Neuronal stem cell (in vitro differentiated cells): ENCODE measurements at places on chromosomes 6 and 20.

- DNase-seq, result no peak
Measured at GRCh38 chr6:161223646-161224045, 50.2 kb downstream of the AGPAT4 start.

DNA sequence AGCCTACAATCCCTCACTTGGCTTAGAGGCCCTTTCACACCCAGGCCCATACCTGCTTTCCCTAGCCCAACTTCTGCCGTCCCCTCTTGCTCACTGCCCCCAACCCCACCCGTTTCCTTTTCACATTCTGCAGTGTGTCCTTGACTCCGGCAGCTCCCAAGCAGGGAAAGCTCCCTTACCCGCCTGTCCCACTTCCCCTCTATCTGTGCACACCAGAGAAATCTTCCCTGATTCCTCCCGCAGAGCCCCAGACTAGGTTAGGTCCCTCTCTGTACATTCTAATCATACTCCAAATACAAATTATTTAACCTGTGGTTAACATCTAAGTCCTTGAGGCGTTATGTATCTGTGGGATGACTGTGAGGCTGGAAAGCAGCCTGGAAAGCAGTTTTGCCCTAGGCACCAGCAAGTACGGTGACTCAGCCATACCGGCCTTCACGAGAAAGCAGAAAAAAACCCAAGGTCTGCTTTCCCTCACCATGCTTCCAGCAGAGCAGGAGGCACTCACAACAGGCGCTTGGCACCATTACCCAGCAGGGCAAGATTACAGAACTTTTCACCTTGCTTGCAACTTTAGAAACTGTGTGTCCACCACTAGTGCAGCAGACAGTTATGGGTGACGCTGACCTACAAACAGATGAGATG is 22.3 kb downstream of the ELOVL5 start:
- no peak for DNase-seq

DNA sequence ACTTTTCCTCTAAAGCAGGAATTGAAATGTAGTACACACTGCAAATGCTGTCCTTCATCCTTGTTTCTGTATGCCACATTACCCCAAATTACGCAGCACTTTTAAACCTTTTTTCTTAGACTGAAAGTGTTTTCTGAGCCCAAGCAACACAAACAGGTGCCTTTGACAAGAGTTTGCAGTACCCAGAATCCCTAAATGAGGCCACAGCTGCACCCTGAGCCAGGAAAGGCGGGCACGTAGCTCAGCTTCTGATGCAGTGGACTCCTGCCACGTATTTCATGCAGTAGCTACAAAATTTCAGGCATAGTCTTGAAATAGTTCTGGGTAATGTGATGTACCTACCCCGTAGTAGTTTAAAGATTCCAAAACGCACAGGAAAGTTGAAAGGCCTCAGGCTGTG is 31.0 kb upstream of the CLDN20 start:
- DNase-seq, result no peak

GRCh38 chr20:50378170-50379000 is 131.8 kb upstream of the PTPN1 start:
- DNase-seq, result no peak

- no peak for DNase-seq
Measured at GRCh38 chr20:49308875-49309274, 31.0 kb upstream of the ZNFX1 start.

- DNase-seq, result no peak
Measured at GRCh38 chr20:12098421-12098820, 180.7 kb downstream of the BTBD3 start.

GRCh38 chr6:32960563-32960962 is 7.7 kb upstream of the HLA-DMA start:
- DNase-seq, result no peak

DNA sequence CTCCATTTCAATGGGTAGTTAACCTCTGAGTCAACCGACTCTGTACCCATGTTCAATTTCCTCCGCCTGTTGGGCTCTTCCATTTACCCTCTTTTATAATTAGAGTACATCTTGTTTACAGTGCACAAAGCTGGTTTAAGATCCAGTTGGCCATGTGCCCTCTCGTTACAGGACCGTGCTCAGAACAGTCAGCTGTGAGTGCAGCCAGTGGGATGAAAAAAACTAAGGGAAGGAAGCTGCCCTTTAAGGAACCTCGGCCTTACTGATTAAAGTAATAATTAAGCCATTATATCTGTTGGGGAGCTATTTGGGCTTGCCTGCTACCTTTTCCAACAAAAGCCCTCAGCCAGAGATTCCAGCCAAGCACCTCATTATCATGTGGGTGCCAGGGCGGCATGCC is 68.8 kb downstream of the TMEM170B start:
- no peak for DNase-seq

DNA sequence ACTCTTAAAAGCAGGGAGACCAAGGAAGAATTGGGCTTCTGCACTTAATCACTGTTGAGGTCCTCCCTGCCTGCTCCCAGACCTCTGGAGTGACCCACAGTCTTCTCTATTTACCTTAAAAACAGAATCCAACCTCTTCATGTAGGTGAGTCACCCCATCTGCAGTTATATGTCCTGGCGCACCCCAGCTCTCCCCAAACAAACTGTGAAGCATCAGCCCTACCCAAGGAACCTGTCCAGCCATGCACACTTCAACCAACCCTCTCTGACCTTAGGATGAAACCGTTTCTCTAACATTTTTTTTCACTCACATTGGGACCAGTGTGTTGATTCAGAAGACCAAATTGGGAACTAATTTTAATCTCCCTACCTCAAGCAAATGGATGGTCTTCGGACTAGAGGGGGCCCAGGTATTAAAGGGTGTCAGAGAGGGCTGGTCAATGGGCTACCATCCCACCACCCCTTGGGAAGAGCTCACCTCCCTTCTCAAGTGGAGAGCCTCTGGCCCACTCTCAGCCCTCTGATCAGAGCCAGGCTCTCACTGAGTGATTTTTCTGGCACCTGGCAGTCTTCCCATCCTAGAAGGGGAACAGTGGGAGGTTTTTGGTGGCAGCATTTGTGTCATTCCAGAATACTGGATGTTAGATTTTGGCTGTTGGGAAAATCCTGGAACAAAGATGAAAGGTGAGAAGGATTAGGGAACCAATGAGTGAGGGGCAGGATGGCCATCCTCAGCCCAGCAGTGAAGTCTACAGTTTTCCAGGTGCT is 203.6 kb downstream of the LRFN2 start:
- DNase-seq, result no peak

GRCh38 chr6:16239798-16240123 is 1.4 kb downstream of the GMPR start:
- no peak for DNase-seq

- DNase-seq, result no peak
Measured at GRCh38 chr6:168037856-168038255, 40.4 kb downstream of the KIF25 start.

GRCh38 chr6:91683240-91683639 is 1096.4 kb upstream of the MAP3K7 start:
- DNase-seq, result no peak

GRCh38 chr20:53872561-53873229 is 197.7 kb downstream of the BCAS1 start:
- no peak for DNase-seq

DNA sequence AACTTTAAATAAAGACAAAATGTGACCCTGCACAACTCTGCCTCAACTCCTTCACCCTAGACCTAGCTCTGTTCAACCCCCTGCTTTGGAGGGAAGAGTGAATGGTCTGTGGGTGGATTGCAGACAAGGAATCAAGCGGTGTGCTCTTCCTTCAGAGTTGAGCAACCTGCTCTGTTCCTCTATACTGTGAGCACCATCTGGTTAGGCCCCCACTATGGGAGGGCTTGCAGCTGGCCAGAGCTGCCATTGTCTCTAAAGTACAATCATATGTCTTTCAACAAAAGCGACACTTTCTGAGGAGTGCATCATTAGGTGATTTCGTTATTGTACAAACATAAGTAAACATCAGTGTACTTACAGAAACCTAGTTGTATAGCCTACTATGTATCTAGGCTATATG is 406.1 kb upstream of the MARCKS start:
- no peak for DNase-seq

DNA sequence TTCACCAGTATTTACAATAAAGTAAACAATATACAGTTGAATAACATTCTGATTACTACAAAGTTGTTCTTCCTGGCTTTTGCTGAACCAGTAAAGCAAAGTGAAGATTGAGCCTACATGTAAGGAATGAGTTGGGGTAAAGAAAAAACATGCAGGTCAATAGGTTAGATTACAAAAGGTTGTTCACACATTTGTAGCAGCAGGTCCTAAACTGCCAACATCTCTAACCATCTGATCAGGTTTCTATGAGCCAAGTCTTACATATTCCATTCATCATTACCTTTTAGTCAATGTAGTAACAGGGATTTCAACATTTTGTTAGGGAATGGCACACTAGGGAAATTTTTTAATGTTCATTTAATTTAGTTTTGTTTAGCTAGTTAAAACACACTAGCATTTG is 9.3 kb upstream of the CALHM6 start:
- DNase-seq, result no peak

GRCh38 chr6:75609639-75610590 is 8.2 kb downstream of the SENP6 start:
- no peak for DNase-seq

DNA sequence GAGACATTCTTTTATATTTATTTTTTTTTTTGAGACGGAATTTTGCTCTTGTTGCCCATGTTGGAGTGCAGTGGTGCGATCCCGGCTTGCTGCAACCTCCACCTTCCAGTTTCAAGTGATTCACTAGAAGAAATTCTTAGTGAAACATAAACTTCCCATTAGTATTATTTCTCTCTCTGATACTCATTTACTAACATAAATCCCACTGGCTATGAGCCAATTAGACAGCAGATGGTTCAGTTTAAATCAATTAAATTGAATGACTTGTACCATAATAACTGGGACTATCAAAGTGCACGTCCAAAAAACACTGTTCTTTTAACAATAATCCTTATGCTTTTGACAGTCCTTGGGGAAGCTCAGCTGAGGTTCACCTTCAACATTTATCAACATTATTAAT is 111.2 kb upstream of the PTCHD4 start:
- no peak for DNase-seq

- no peak for DNase-seq
Measured at GRCh38 chr6:19327661-19328060, 509.5 kb upstream of the ID4 start.

DNA sequence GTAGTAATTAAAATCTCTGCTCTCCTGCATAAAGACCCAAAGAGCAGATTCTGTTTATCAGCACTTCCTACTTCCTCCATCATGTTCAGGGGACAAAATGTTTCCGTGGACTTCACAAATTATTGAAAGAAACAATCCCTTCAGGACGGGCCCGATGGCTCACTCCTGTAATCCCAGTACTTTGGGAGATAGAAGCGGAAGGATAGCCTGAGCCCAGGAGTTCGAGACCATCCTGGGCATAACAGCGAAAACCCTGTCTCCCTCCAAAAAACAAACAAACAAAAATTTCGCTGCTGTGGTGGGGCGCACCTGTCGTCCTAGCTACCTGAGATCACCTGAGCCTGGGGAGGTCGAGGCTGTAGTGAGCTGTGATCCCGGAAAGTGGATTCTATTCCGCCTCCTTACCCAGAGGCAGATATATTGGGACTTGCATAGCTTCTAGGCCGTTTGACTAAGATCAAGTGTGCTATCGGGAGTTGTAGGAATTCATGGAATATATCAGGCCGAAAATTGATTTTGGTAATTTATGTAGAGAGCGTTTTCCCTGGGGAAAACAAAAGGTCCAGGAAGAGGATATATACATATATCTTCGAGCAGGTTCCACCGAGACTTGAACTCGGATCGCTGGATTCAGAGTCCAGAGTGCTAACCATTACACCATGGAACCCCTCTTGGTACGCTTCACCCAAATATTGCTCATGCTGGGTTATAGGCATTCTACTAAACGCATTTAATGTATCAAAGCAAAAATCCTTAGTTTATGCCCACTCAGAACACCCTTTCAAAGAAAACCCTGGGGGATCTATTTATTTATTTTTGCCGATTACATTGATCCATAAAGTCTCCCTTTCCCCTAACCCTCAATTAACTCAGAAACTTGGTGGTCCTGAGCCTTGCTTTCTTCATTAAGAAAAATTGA is 74.5 kb upstream of the ZNF184 start:
- no peak for DNase-seq

- no peak for DNase-seq
Measured at GRCh38 chr20:51116765-51117686, 94.1 kb upstream of the KCNG1 start.

GRCh38 chr6:36135053-36135731 is 4.9 kb downstream of the MAPK13 start:
- DNase-seq, result no peak

DNA sequence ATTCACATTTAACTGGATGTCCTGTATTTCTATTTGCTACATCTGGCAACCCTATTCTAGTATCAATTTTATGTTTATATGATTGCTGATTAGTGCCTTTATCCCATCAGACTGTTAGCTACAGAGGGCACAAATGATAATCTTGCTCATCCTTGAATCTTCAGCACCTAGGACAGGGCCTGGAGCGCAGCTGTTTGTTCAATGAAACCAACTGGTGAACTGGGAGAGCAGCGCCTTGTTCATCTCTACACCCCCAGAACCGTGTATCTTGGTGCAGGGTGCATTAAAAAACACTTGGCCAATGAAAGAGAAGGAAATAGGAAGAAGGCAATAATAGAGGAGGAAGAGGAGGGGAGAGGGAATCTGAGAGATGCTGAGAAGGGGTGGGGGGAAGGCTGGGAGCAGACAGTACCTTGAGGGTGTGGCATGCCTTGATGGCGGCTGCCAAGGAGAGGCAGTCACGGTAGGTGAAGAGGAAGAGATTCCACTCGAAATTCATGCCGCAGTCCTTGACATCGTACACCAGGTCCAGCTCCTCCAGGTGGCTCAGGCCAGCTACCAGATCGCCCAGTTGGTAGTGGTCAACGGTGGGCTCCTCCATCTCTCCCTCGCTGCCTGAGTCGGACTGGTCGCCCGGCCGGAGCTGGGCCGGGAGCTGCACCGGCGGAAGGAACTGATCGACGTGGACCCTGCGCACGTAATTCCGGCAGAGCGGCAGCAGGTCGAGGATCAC is 15.5 kb downstream of the TMEM151B start:
- DNase-seq, result no peak

GRCh38 chr20:47148059-47148458 is 208.4 kb downstream of the ZMYND8 start:
- no peak for DNase-seq

- no peak for DNase-seq
Measured at GRCh38 chr6:74598462-74599393, 607.1 kb downstream of the COL12A1 start.

DNA sequence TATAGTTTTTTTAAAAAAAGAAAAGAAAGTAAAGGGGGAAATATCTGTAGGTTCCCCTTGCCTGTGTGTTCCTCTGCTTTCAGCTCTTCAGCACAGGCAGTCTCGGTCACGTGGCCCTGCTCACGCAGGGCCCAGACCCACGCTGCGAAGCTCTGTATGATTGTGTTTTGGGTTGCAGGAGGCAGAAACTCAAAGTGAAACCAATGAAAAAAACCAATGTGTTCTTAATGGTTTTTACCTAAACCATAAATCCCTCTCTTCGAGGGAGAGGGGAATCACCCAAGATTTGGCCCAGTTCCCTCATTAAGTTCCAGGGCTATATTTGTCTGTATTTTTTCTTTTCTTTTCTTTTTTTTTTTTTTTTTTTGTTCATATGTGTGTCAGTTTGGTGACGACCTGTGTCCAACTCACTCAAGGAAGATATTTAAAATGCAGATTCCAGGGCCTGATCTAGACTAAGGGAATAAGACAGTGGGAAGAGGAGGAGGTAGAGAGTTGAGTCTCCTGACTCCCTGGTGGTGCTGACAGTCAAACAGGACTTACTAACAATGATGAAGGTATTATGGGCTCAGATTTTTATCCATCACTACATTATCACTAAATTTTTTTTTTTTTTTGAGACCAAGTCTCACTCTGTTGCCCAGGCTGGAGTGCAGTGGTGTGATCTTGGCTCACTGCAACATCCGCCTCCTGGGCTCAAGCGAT is 33.8 kb upstream of the RREB1 start:
- no peak for DNase-seq
